ENCODE measurements at places on chromosomes 7 and 10.

- DNase-seq, result no peak
Measured at GRCh38 chr7:81960026-81960425, 190.2 kb upstream of the HGF start.

DNA sequence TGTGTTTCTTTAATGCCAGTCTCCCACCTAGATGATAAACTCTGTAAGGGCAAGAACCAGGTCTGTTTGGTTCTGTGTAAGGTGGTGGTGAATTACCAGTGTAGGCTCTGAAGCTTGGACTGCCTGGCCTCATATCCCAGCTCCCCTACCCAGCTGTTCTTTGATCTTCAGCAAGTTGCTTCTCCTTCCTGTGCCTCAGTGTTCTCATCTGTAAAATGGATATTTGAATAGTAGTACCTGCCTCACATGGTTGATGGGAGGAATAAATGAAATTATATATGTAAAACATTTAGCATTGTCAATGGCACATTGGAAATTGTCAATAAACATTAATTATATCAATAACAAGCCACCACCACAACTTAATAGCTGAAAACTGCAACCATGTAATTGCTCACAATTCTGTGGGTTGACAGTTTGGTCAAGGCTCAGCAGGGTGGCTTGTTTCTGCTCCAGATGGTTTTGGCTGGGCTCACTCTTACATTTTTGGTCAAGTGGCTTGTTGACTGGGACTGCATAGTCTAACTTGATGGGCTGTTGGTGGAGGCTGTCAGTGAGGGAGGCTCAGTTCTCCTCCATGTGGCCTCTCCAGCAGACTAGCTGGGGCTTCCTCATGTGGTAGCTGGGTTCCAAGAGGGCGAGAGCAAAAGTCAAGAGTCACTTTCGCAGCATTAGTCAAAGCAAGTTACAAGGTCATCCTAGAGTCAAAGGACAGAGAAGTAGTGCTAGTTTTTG, 84.5 kb upstream of the DUSP5 start:
- DNase-seq, result no peak

GRCh38 chr10:96585736-96586418, 935 bp downstream of the TM9SF3 start:
- DNase-seq, result no peak

- DNase-seq, result no peak
Measured at GRCh38 chr7:32583791-32584190, 88.5 kb downstream of the AVL9 start.

- DNase-seq, result no peak
Measured at GRCh38 chr7:22781230-22781711, 41.4 kb downstream of the TOMM7 start.

DNA sequence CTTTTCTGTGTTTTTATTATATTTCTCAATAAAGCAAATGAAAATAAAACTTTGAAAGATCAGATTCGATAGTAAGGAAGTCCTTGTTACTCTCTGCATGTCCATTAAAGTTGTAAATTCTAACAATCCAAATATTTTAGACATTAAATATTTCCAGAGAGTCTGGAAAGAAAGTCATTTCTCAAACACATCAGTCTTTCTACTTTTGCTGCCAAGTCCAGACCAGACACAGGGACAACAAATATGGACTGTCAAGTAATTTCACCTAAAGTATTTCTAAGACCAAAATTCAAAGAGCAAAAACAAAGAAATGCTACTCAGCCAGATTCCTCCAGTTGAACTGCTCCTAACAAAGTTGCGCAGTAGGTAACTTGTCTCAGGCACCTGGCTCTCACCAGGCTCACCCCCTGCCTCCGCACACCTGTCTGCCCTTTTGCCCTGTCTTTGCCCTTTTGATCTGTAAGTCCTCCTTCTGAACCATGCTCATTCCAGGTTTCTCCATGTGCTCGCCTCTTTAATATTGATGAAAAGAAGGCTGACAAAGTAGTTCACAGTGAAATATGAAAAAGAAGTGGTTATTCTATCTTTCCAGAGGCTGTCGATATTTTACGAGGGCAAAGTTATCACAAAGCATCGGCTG, 300.5 kb downstream of the C7orf25 start:
- no peak for DNase-seq

Measured in stimulated activated CD4-positive, alpha-beta T cell treated with anti-CD3 and anti-CD28 coated beads, Interleukin-2, amount 100 ng/mL, for 48 hours (primary cell).